ENCODE measurements at places on chromosomes 4 and X. TPM values are rescaled to one million over a fixed set of nuclear protein-coding genes. Genes with fewer than 3 reads are reported as not detected.

INTU gene
- 4.2 TPM for total RNA-seq

CYSLTR1 gene
- not detected for total RNA-seq

DNA sequence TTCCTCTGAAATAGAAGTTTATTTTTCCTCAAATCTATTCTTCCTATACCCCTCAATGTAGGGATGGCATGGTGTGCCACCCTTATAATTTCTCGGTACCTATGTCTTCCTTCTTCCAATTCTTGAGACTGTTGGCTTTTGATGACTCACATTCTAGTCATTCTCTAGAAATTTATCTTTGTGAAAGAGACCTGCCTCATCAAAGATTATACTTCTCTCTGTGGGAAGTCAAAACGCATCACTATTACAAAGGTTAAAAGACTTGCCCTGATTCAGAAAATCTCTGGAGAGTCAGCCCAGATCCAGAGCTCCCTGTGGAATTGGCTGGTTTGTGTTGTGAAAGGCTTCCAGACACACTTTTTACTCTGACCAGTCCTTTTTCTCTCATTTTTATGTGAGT is 65.9 kb upstream of the FSTL5 start:
- DNase-seq = no peak

- DNase-seq = no peak
Measured at GRCh38 chrX:68115371-68115770, 317.9 kb downstream of the OPHN1 start.

DNA sequence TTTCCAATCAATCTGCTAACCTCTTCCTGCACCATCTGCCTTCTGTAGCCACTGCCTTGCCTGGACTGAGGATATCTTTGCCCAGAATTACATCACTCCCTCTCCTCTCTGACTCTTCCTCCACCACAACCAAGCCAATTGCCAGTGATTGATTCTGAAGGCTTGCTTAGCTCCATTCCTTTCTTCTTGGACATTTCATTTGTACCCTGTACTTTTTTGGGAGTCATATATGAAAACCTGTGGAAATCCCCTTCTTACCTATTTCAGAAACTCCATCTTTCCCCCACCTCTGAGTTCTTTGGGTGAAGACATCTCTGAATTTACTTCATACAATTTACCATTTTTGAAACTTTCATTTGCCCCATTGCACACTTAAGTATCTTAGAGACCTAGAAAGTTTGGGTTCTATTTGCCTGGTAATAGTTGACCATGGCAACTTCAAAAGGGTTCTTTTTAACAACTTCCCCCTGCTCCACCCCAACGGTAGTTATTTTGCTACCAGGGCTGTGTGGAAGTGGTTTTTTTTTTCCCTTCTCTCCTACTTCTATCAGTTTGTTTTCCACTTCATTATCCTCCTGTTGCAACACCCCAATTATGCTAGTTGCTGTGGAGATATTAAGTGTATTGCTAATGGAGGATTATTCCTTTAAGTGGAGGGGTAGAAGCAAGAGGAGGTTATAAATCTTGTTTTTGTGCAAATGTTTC is 14.3 kb downstream of the SGMS2 start:
- DNase-seq = no peak

Measured in K562 (cell line).